ENCODE measurements at places on chromosomes 3 and 15. TPM values are rescaled to one million over a fixed set of nuclear protein-coding genes. Genes with fewer than 3 reads are reported as not detected.

TPRG1 gene
- total RNA-seq = not detected

DOCK3 gene
- 0.21 TPM for total RNA-seq

CEMIP gene
- total RNA-seq = 47.5 TPM

PLA2G4D gene
- total RNA-seq = not detected

HRG gene
- total RNA-seq = not detected

EPHB1 gene
- 0.81 TPM for total RNA-seq

BOC gene
- 13.5 TPM for total RNA-seq

MGLL gene
- 140 TPM for total RNA-seq

GATM gene
- 0.38 TPM for total RNA-seq

ITGB5 gene
- 388 TPM for total RNA-seq

PRRT3 gene
- 5.0 TPM for total RNA-seq

HTR3E gene
- not detected for total RNA-seq

PLAAT1 gene
- not detected for total RNA-seq

NAALADL2 gene
- 12.2 TPM for total RNA-seq

MNS1 gene
- total RNA-seq = 2.4 TPM

CCR8 gene
- not detected for total RNA-seq

BFSP2 gene
- total RNA-seq = not detected

SPTBN5 gene
- total RNA-seq = 0.20 TPM

FGF7 gene
- total RNA-seq = 14.8 TPM

ANP32A gene
- total RNA-seq = 107 TPM

All from HFFc6 (cell line).